T-helper 17 cell (primary cell): ENCODE measurements at places on chromosomes 4 and X. TPM values are rescaled to one million over a fixed set of nuclear protein-coding genes. Genes with fewer than 3 reads are reported as not detected.
A peak's percentile ranks its signal among the peaks of the same experiment; 100 is the strongest.

- DNase-seq, result no peak
- H3K4me3 ChIP-seq, result no peak overlapping the region
- no peak overlapping the region for H3K27ac ChIP-seq
- no peaks in the 10 kb centered on the region for H3K4me1 ChIP-seq
These were observed 204.9 kb downstream of the SMARCA1 start for GRCh38 chrX:129318375-129318774.

DNA sequence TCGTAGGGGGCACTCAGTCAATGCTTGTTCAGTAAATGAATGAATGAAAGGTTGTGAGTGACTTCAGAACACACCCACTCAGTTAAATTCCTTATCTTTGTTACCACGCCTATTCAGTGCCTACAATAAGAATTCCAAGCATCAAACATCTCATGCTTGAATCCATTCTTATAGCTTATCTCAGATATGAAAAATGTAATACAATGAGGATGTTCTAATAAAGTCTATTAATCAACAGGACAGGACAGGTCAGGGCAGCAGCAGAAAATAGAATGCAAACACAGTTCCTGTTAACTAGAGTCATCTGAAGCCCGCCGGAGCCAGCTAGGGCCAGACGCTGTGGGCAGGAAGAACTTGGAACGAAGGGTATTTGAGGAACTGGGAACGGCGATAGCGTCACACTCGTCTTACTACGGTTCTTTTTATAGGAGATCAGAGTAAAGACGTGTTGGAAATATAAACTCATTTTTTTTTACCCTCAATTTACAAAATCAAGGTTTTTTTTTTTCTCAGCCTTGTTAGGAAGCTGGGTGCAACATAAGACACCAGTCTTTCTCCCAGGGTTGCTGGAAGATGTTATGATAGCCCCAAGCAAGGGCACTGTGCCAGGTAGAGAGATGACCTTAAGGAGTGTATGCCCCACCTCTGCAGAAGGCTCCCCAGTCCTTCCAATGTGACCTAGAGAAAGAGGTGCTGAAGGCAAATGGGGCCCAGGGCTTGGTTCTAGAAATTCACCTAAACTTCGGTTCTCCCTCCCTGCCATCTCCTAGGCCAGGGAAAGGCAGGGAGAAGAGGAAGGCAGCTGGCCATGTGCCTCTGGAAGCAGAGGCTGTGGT is 48.3 kb downstream of the SEL1L3 start:
- no peak overlapping the region for H3K4me3 ChIP-seq
- H3K36me3 ChIP-seq, result peaks cover 10% of the 10 kb centered on the region
- no peak for DNase-seq
- peaks cover 8% of the 10 kb centered on the region for H3K4me1 ChIP-seq
- no peak overlapping the region for H3K27ac ChIP-seq
- no peaks in the 10 kb centered on the region for H3K27me3 ChIP-seq

CCDC160 gene
- total RNA-seq, result not detected

DNA sequence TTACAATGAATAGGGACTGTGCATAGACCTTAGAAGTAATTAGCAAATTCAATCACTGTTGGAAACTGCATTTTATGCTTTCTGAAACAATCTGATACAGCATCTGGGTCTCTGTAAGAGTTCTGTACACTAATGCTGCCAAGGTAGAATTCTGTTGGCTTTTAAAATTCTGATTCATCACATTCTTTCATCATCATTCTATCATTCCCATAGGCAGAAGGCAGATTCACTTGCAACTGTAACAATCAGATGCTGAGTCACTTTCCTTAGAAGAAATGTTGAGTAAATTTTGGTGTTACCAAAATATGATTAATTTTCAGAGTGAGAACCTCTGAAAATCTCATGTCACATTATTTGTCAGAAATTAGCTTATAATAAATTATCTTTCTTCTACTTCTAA is 267.2 kb downstream of the MAPK10 start:
- H3K27ac ChIP-seq, result no peak overlapping the region
- no peaks in the 10 kb centered on the region for H3K36me3 ChIP-seq
- DNase-seq, result no peak

DNA sequence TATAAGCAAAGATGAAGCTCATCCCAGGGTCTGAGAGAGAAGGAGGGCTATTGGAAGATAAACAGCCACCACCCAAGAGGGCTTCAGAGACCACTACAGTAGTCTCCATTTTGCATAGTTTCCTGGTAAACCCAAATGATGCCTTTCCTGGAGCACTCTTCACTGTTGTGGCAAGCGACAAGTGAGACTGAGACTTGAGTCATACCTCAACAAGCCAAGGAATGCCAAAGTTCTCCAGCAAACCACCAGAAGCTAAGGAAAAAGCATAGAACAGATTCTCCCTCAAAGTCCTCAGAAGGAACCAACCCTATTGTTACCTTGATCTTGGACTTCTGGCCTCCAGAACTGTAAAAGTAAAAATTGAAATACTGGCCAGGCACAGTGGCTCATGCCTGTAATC is 65.9 kb downstream of the LARP7 start:
- H3K36me3 ChIP-seq, result peaks cover 12% of the 10 kb centered on the region
- H3K4me1 ChIP-seq, result peaks cover 21% of the 10 kb centered on the region
- no peak for DNase-seq
- H3K4me3 ChIP-seq, result no peak overlapping the region
- H3K27ac ChIP-seq, result no peak overlapping the region

CSAG1 gene
- total RNA-seq, result not detected

XIAP gene
- 24.7 TPM for total RNA-seq

- peaks cover 8% of the 10 kb centered on the region for H3K36me3 ChIP-seq
- peak overlapping the region; percentile 92 for H3K27ac ChIP-seq
- H3K27me3 ChIP-seq, result no peaks in the 10 kb centered on the region
- peak overlapping the region; percentile 60 for H3K4me3 ChIP-seq
- peaks cover 47% of the 10 kb centered on the region for H3K4me1 ChIP-seq
- peak; percentile 41 for DNase-seq
These were observed 108.0 kb downstream of the TMEM131L start for GRCh38 chr4:153573881-153574802.

CXXC4 gene
- total RNA-seq, result 0.07 TPM

DNA sequence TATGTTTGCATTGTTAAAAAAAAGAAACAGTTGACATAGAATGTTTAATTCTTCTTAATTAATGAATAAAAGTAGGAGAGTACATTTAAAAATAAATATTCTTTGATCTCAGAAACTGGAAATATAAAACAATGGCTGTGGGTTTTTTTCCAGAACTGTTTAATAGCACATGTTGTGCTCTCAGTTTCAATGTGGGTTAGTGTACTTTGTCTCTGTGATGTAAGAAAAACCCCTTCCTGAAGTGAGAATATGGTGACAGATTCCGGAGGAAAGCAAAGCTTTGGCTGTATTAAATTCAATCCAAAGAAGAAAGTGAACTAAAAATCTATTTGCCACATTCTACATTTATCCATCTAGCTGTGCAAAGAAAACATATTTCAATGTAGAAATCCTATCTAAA is 261.9 kb upstream of the ADGRL3 start:
- no peaks in the 10 kb centered on the region for H3K27me3 ChIP-seq
- H3K4me3 ChIP-seq, result no peak overlapping the region
- no peak for DNase-seq
- H3K36me3 ChIP-seq, result no peaks in the 10 kb centered on the region
- no peaks in the 10 kb centered on the region for H3K4me1 ChIP-seq

DNA sequence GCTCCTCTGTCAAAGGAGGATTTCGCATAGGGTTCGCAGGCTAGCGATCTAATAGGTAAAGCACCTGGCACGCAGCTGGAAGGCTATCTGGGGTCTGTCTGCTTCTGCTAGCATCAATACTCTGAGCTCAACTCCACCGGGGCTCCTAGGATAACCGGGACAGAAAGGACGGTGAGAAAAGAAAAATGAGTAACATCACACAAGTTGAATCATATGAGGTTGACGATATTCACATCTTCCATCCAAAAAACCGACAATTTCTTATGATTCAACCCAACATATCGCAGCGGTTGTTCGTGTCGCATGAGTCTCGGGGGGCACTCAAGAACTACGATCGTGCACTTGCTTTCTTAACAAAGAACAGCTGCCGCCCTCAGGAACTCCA is 1.8 kb downstream of the PROM1 start:
- DNase-seq, result no peak
- no peak overlapping the region for H3K27ac ChIP-seq
- H3K4me3 ChIP-seq, result peak overlapping the region; percentile 76

USP26 gene
- not detected for total RNA-seq

GRCh38 chrX:69278031-69278687 is 112.9 kb upstream of the PJA1 start:
- H3K27ac ChIP-seq, result no peak overlapping the region
- no peak for DNase-seq
- no peak overlapping the region for H3K4me3 ChIP-seq
- no peaks in the 10 kb centered on the region for H3K4me1 ChIP-seq
- H3K27me3 ChIP-seq, result peaks cover 8% of the 10 kb centered on the region
